ENCODE measurements at places on chromosomes 4 and X.

DNA sequence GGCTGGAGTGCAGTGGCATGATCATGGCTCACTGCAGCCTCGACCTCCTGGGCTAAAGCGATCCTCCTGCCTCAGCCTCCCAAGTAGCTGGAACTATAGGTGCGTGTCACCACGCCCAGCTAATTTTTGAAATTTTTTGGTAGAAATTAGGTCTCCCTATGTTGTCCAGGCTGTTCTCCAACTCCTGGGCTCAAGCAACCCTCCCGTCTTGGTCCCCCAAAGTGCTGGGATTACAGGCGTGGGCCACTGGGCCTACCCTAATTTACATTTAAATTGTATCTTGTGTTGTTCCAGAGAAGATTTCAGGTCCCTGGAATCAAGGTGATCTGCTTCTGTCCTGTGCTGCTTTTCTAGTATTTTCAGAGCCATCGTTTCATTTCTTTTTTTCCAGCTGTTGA, 1.2 kb upstream of the LRPAP1 start:
- DNase-seq, result no peak

DNA sequence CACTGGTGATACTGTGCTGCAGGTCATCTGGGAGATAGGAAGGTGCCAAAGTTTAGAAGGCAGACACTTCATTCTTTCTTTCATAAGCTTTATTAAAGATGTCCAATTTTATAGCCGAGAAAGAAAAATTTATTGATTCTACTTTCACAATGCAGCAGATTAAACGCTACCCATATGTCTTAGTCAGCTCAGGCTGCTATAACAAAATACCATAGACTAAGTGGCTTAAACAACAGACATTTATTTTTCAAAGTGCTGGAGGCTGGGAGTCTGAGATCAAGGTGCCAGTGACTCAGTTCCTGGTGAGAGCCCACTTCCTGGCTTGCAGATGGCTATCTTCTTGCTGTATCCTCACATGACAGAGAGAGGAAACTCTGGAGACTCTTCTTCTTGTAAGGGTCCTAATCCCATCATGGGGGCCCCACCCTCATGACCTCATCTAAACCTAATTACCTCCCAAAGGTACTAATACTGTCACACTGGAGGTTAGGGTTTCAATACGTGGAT, 33.4 kb upstream of the KLHL34 start:
- DNase-seq, result no peak

GRCh38 chr4:108203377-108203776, 34.6 kb upstream of the LEF1 start:
- no peak for DNase-seq

- no peak for DNase-seq
These were observed 202.6 kb upstream of the GYPA start for GRCh38 chr4:144342949-144343760.

DNA sequence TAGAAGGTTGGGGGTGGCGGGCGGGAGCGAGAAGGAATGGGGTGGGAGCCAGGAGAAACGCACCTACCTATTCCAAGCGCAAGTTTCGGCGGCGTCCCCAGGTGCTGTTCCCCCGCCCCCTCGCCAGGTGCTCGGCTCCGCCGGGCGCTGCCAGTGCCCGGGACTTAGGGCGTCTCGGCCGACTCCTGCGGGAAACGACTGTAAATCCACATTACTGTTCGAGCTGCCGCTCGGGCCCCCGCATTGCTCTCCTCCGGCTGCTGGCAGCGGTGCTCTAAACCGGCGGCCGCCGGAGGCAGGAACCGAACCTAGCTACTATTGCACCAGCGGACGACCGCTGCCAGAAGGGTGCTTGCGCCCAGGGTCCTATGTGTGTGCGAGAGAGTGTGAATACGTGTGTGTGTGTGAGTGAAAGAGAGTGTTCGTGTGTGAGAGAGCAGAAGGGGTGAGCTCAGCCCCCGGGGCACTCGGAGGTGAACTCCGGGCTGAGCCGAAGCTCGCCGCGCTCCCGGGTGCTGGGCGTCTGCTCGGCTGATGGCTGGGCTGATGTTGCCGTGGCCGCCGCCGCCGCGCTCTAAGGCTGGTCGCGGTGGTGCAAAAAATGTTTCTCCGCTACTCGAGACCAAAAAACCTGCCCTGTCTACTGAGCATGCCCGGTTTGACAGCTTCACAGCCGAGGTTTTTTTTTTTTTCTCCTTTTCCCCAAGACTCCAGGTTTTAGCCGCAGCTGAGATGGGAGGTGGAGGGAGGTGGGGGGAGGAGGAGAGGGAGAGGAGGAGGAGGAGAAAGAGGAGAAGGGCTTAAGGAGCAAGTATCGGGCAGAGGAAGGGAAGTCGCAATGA, 115.7 kb upstream of the TEX13C start:
- DNase-seq, result no peak

DNA sequence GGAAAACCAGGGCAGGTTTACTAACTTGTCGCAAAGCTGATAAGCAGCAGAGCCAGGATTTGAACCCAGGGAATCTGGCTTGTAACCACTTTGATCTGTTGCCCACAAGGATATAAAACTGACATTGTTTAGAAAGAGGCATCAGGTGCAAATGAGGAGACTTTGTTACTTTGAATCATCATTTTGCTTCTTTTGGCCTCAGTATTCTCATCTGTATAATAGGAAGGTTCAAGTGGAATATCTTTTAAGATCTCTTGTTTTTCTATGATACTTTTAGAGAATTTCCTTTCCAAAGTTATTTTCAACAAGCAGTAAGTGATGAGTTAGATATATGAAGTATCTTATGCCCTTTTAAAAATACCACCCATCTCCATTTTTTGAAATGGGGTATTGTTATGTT, 57.8 kb upstream of the NAP1L5 start:
- DNase-seq, result no peak

DNA sequence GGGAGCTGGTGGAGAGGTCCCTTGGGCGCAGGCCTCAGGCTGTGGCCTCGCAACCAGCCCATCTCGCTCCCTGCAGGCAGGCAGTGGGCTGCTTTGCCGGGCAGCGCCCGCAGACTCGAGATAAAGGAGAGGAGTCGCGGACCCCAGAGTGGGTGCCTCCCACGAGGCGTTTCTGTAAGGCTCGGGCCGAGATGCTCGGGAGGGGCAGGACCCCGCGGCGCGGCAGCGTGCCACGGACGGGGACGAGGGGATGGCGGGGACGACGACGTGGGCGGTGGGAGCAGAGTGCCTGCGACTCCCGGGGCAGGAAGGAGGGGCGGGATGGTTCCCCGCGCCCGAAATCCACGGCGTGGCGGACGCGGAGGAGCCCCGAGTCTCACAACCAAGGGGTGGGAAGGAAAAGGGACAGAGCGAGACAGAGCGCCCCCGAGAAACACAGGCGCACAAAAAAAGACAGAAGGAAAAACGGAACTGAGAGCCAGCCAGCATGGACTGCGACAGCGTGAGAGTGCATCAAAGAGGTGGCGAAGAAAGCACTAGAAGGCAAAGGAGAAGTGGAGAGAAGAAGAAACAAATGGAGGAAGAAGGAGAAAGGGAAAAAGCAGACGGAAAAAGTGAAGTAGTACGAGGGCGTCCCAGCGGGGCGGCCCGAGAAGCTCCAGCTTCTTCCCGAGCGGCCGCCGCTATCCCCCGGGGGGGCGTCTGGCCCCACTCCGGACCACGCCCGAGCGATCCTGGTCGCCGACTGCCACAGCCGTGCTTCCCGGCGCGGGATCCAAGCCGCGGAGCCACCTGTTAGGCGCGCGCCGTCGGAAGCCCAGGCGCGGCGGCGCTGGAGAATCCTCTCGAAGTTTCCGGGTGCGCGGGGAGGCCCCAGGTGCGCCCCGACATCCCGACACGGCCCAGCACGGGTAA, 1.5 kb downstream of the BEND4 start:
- no peak for DNase-seq

- no peak for DNase-seq
These were observed 54.1 kb downstream of the APBB2 start for GRCh38 chr4:41160012-41160789.

GRCh38 chrX:36314303-36314702, 394.8 kb downstream of the CFAP47 start:
- no peak for DNase-seq

GRCh38 chr4:152456609-152457008, 79.3 kb downstream of the FBXW7 start:
- no peak for DNase-seq

- peak; percentile 15 for DNase-seq
These were observed 78.1 kb upstream of the PAGE3 start for GRCh38 chrX:55342533-55343501.

DNA sequence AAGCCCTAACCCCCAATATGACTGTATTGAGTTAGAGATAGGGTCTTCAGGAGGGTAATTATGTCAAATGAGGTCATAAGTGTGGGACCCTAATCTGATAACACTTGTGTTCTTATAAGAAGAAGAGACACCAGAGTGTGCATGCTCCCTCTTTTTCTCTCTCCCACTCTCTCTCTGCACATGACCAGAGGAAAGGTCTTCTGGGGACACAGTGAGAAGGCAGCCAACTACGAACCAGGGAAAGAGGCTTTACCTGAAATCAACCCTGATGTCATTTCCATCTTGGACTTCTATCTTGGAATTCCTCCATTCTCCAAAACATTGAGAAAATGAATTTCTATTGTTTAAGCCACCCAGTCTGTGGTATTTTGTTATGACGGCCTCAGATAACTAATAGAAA, 97.2 kb upstream of the MAD2L1 start:
- DNase-seq, result no peak
